ENCODE measurements at places on chromosomes 1 and 21.
A peak's percentile ranks its signal among the peaks of the same experiment; 100 is the strongest.

DNA sequence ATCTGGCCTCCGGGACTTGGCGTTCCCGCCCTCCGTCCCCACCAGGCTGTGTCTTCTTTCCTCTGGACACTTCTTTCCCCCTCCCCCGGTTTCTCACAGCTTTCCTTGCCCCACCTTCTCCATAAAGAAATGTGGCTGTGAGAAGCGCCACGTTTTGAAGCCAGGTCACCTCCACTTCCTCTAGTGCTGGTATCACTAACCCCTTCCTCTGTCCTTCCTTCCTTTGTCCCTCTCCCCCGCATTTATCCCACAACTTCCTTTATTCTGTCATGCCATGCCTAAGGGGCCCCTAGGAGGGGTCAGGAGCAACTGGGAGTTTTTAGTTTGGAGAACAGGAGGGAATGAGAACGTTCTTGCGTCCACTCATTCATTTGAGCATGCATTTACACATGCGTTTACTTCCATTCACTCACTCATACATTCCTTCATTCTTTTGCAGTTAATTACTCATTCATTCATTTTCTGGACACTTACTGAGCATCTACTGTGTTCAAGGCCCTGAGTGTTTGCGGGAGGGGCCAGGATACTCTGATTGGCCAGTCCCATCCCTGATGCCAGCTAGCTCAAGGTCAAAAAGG is 5.0 kb upstream of the ACOT11 start:
- H3K27ac ChIP-seq: no peak overlapping the region
- no peak for DNase-seq
- H3K4me3 ChIP-seq: peak overlapping the region; percentile 77
- H3K36me3 ChIP-seq: no peaks in the 10 kb centered on the region
- peaks cover 30% of the 10 kb centered on the region for H3K4me1 ChIP-seq

DNA sequence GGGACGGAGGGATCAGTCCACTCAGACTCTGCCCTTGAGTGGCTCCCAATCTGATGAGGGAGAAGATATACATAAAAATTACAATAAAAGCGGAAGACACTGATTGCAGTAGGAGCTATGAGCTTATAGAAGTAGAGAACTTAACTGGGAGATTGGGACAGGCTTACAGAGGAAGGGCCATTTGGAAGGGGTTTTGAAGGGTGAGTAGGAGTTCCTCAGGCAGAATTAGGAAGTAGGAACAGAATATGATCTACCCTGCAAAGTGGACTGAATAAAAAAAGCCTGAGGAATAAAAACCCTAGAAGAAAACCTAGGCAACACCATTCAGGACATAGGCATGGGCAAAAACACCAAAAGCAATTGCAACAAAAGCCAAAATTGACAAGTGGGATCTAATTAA is 9.2 kb upstream of the WASF2 start:
- no peaks in the 10 kb centered on the region for H3K4me1 ChIP-seq
- H3K27ac ChIP-seq: no peak overlapping the region
- no peaks in the 10 kb centered on the region for H3K36me3 ChIP-seq
- no peak overlapping the region for H3K4me3 ChIP-seq
- H3K27me3 ChIP-seq: no peaks in the 10 kb centered on the region

DNA sequence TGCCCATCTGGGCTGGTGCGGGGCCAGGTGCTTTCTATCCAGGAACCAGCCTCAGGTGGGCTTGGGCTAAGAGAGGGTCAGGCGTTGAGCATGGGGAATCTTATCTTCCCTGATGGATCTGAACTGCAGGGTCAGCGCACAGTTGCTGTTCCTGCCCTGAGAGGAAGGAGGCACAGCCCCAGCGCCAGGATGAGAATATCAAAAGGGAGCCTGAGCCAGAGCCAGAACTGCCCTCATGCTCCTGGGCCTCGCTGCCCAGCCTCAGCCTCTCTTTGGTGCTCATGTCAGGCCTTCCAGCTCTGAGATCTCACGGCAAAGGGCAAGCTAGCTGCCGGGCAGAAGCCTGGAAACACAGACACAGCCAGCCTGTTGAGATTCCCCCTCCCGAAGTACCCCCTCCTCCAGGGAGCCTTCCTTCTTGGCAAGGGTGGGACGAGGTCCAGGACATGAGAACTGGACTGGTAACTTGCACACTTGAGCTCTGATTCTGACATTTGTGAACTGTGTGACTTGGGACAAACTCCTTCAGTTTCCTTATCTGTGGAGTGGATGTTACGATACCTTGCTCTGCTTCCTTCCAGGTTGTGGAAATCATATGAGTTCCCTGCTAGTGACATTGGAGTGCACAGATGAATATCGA is 1.2 kb upstream of the LAD1 start:
- H3K4me1 ChIP-seq: no peaks in the 10 kb centered on the region
- no peak overlapping the region for H3K27ac ChIP-seq
- H3K4me3 ChIP-seq: no peak overlapping the region
- peaks cover 17% of the 10 kb centered on the region for H3K27me3 ChIP-seq
- no peak for DNase-seq

GRCh38 chr1:115647047-115647446 is 5.3 kb downstream of the VANGL1 start:
- H3K27ac ChIP-seq: no peak overlapping the region
- no peak for DNase-seq
- H3K4me3 ChIP-seq: no peak overlapping the region
- peaks cover 8% of the 10 kb centered on the region for H3K4me1 ChIP-seq
- H3K27me3 ChIP-seq: peaks cover 22% of the 10 kb centered on the region

- H3K27ac ChIP-seq: no peak overlapping the region
- DNase-seq: no peak
- H3K27me3 ChIP-seq: no peaks in the 10 kb centered on the region
Measured at GRCh38 chr1:184524248-184524647, 137.4 kb downstream of the C1orf21 start.

DNA sequence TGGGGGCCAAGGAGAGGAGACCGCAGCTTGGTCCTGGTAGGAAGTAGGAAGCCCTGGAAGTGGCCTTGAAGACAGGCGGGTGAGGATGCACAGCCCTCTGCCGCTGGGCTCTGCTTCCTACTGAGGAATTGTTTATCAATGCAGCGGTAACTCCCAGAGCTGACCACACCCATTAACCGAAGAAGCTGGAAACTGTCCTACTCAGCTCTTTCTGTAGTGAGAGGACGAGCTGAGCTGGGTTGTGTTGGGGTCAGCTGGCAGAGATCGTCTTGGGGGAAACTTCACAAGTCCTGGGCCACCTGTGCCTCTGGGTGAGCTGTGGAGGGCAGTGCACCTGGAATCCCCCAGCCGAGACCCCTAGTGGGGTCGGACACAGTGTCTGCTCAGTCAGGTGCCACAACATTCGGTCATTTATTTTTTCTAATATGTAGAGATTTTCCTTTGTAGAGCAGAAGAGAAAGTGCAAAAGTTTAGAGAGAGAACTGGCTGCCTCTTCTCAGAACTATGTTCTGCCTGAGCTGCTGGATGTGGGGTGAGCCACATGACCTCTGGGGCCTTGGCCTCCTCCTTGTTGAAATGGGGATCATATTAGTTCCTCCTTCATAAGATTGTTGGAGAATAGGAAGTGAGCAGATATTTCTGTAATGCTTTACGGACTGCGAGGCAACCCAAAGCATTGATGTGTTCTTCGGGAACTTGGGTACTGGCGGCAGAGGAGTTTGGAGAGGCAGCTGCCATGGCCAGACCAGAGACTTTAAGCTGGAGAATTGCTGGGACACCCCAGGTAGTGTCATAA is 3.6 kb downstream of the NECAP2 start:
- H3K27ac ChIP-seq: peak overlapping the region; percentile 97
- H3K27me3 ChIP-seq: no peaks in the 10 kb centered on the region
- no peak for DNase-seq
- H3K36me3 ChIP-seq: peaks cover 8% of the 10 kb centered on the region

DNA sequence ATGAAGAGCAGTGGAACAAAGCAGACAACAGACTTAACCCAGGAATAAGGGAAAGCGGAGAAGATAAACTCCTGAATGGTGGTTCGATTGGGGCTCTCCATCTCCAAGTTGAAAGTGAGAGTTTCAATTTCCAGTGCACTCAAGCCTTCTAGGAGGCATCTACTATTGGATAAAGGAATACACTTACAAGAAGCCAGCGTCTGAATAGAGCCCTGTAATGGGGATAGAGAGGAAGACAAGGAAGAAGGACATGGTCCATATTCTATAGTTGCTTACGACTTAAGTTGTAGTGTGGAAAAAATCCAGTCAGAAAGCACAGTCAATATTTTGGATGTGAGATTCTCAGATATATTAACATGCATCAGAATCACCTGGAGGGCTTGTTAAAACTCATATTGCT is at the start of gene OR6K2:
Gene OR6K2 (minus strand): TSS at position 101 of the 400 bp plus-strand sequence. CDS start 0 bp downstream, at position 101.
- H3K4me3 ChIP-seq: no peak within 1 kb of the TSS
- no peaks in the 10 kb centered on the region for H3K4me1 ChIP-seq
- no peak for DNase-seq

DNA sequence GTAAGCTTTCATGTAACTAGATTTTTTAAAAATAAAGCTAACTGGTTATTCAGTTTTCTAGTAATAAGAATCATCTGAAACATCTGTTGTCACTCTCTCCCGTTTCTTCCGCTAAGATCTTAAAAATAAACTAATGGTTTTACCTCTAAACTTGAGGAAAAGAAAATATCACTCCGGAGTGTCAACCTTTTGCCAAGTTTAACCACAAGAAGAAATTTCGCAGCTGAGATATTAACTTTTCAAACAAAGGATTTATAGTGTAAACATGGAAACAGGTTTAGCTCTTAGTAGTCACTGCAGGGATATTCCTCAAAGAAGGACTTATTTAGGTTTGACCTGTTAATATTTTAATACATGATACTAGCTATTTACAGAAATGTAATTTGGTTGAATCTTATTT is 954.9 kb downstream of the ADGRL2 start:
- H3K4me1 ChIP-seq: no peaks in the 10 kb centered on the region

- H3K4me1 ChIP-seq: no peaks in the 10 kb centered on the region
- H3K27me3 ChIP-seq: no peaks in the 10 kb centered on the region
- no peaks in the 10 kb centered on the region for H3K36me3 ChIP-seq
- peak overlapping the region; percentile 68 for H3K27ac ChIP-seq
- no peak for DNase-seq
Measured at GRCh38 chr21:36916718-36917117, 49.8 kb downstream of the HLCS start.

GRCh38 chr1:93728480-93729131 is 47.0 kb upstream of the BCAR3 start:
- H3K36me3 ChIP-seq: no peaks in the 10 kb centered on the region
- H3K27ac ChIP-seq: no peak overlapping the region
- H3K4me3 ChIP-seq: no peak overlapping the region
- H3K27me3 ChIP-seq: no peaks in the 10 kb centered on the region
- no peaks in the 10 kb centered on the region for H3K4me1 ChIP-seq

GRCh38 chr1:153734396-153735089 is 6.7 kb downstream of the INTS3 start:
- peaks cover 41% of the 10 kb centered on the region for H3K4me1 ChIP-seq
- peaks cover 1% of the 10 kb centered on the region for H3K36me3 ChIP-seq
- no peak for DNase-seq
- H3K27ac ChIP-seq: no peak overlapping the region
- H3K27me3 ChIP-seq: no peaks in the 10 kb centered on the region

DNA sequence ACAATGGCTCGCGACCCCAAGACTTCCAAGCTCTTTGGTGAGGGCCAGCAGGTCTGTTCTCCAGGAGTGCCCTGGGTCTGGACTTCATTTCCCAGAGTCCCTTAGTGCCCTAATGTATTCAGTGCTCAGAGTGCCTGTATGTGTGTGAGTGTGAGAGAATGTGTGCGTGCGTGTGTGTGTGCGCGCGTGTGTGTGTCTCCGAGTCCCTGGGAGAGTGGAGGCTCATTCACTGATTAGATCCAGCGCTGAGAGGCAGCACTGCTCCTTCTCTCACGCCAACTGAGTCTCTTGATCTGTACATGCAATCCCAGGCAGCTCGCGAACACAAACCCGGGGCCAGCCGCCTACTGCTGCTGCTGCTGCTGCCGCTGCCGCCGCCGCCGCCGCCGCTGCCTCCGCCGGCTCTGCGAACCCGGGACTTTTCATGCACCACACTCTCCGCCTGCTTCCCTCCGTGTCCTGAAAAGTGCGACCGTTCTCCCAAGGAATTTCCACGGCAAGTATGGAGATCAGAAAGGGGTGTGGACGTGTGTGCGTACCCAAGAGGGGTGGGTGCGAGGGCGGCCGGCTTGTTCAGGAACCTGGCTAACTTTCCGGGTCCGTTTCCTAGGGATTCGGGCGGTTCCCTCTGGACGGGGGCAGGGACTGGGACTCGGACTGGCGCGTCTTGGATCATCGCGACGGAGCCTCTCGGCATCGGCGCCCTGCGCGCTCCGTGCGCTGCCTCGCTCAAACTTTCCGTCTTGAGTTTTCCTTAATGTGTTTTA is at the start of gene RNF220:
Gene RNF220 (plus strand): TSS at position 225 of the 767 bp plus-strand sequence.
- peaks cover 2% of the 10 kb centered on the region for H3K36me3 ChIP-seq
- H3K27me3 ChIP-seq: peaks cover 44% of the 10 kb centered on the region
- H3K4me1 ChIP-seq: peaks cover 15% of the 10 kb centered on the region

- no peaks in the 10 kb centered on the region for H3K27me3 ChIP-seq
- peaks cover 9% of the 10 kb centered on the region for H3K36me3 ChIP-seq
- no peak overlapping the region for H3K4me3 ChIP-seq
- no peaks in the 10 kb centered on the region for H3K4me1 ChIP-seq
Measured at GRCh38 chr1:53037159-53037558, 24.9 kb upstream of the PODN start.

- H3K4me3 ChIP-seq: no peak overlapping the region
- no peak overlapping the region for H3K27ac ChIP-seq
- H3K4me1 ChIP-seq: peaks cover 45% of the 10 kb centered on the region
Measured at GRCh38 chr21:14734833-14735232, 188.7 kb upstream of the SAMSN1 start.

- peaks cover 24% of the 10 kb centered on the region for H3K4me1 ChIP-seq
- H3K27ac ChIP-seq: peak overlapping the region; percentile 46
- peaks cover 10% of the 10 kb centered on the region for H3K27me3 ChIP-seq
- DNase-seq: no peak
- H3K4me3 ChIP-seq: peak overlapping the region; percentile 87
- H3K36me3 ChIP-seq: no peaks in the 10 kb centered on the region
Measured at GRCh38 chr1:25874635-25875153, 814 bp downstream of the PAQR7 start.

GRCh38 chr1:234564035-234565029 is 45.6 kb downstream of the IRF2BP2 start:
- H3K27me3 ChIP-seq: no peaks in the 10 kb centered on the region
- H3K4me1 ChIP-seq: peaks cover 8% of the 10 kb centered on the region
- H3K27ac ChIP-seq: no peak overlapping the region

DNA sequence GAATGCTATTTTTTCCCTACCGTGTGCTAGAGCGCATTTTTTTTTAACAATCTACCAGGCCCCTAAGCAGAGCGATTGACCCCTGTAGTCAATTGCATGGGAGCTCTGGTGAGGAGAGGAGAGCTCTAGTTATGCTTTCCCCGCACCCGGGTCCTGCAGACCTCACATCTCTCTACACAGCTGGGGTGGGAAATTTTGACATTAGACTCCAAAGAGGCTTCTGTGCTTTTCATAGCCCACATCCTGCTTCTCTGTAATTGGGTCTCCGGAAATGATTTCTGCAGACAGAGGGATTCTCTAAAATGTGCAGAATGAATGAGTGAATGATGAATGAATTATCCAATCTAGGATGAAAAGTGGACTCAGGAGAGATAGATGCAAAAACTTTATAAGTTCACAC is 41.5 kb upstream of the DUSP10 start:
- no peak overlapping the region for H3K27ac ChIP-seq
- no peaks in the 10 kb centered on the region for H3K36me3 ChIP-seq
- H3K4me3 ChIP-seq: peak overlapping the region; percentile 69
- peaks cover 65% of the 10 kb centered on the region for H3K4me1 ChIP-seq

GRCh38 chr1:180392020-180392419 is 110.4 kb downstream of the ACBD6 start:
- H3K27me3 ChIP-seq: no peaks in the 10 kb centered on the region
- peaks cover 44% of the 10 kb centered on the region for H3K36me3 ChIP-seq
- H3K4me1 ChIP-seq: peaks cover 9% of the 10 kb centered on the region
- H3K27ac ChIP-seq: no peak overlapping the region

- H3K36me3 ChIP-seq: no peaks in the 10 kb centered on the region
- DNase-seq: no peak
- no peak overlapping the region for H3K4me3 ChIP-seq
- no peak overlapping the region for H3K27ac ChIP-seq
Measured at GRCh38 chr1:198359024-198359653, 181.3 kb downstream of the ATP6V1G3 start.

All from activated T-cell treated with anti-CD3 and anti-CD28 coated beads, Interleukin-2, amount 50 U/mL, for 72 hours (primary cell).